ENCODE measurements at places on chromosomes 5 and 9. TPM values are rescaled to one million over a fixed set of nuclear protein-coding genes. Genes with fewer than 3 reads are reported as not detected.

TMEM215 gene
- not detected for total RNA-seq

GPX8 gene
- total RNA-seq: 34.0 TPM

FOXD4 gene
- total RNA-seq: 0.33 TPM

SPINK7 gene
- total RNA-seq: not detected

SPINK13 gene
- 0.27 TPM for total RNA-seq

CATSPER3 gene
- total RNA-seq: 0.41 TPM

CAVIN4 gene
- total RNA-seq: 0.26 TPM

RANBP17 gene
- 2.4 TPM for total RNA-seq

SLC22A5 gene
- total RNA-seq: 47.5 TPM

PCDHA4 gene
- total RNA-seq: 1.5 TPM

IRF1 gene
- total RNA-seq: 37.8 TPM

DOLPP1 gene
- total RNA-seq: 17.7 TPM

PCDHGC5 gene
- not detected for total RNA-seq

NR2F1 gene
- total RNA-seq: 4.8 TPM

HTR4 gene
- not detected for total RNA-seq

BARHL1 gene
- not detected for total RNA-seq

MYO10 gene
- 36.8 TPM for total RNA-seq

NSMF gene
- total RNA-seq: 42.1 TPM

NEUROG1 gene
- total RNA-seq: not detected

STK32A gene
- total RNA-seq: 0.28 TPM

SHROOM1 gene
- 13.4 TPM for total RNA-seq

MLANA gene
- not detected for total RNA-seq

NKD2 gene
- total RNA-seq: 22.6 TPM

AMBP gene
- total RNA-seq: 7.5 TPM

LCN1 gene
- total RNA-seq: not detected

SLC34A1 gene
- not detected for total RNA-seq

PTTG1 gene
- total RNA-seq: 221 TPM

CNTLN gene
- total RNA-seq: 6.0 TPM

ZCCHC10 gene
- 30.5 TPM for total RNA-seq

IFNA2 gene
- total RNA-seq: not detected

CA9 gene
- total RNA-seq: 4.2 TPM

SLC36A2 gene
- total RNA-seq: not detected

C5orf58 gene
- not detected for total RNA-seq

NUTM2F gene
- not detected for total RNA-seq

KCNV2 gene
- not detected for total RNA-seq

FBP2 gene
- total RNA-seq: not detected

NTRK2 gene
- not detected for total RNA-seq

MCTP1 gene
- 9.6 TPM for total RNA-seq

CARTPT gene
- total RNA-seq: not detected

TJP2 gene
- 3.7 TPM for total RNA-seq

PCDHGB5 gene
- 2.5 TPM for total RNA-seq

NINJ1 gene
- 79.0 TPM for total RNA-seq

CD14 gene
- 3.4 TPM for total RNA-seq

PRLR gene
- 0.02 TPM for total RNA-seq

TIMD4 gene
- total RNA-seq: 1.6 TPM

SRD5A1 gene
- total RNA-seq: 29.2 TPM

SNCB gene
- total RNA-seq: 1.3 TPM

RGS7BP gene
- total RNA-seq: not detected

BRD9 gene
- 41.8 TPM for total RNA-seq

CCDC152 gene
- not detected for total RNA-seq

VAV2 gene
- total RNA-seq: 41.6 TPM

NSD1 gene
- 22.0 TPM for total RNA-seq

AGXT2 gene
- not detected for total RNA-seq

ENTREP1 gene
- 0.60 TPM for total RNA-seq

SARDH gene
- 0.07 TPM for total RNA-seq

ZNF883 gene
- total RNA-seq: 0.84 TPM

LCN9 gene
- not detected for total RNA-seq

RUFY1 gene
- total RNA-seq: 26.4 TPM

Measured in A549 treated with Mapracorat at 1 μM for 4 hours (cell line).